ENCODE measurements at places on chromosomes 7 and 10. TPM values are rescaled to one million over a fixed set of nuclear protein-coding genes. Genes with fewer than 3 reads are reported as not detected.

- DNase-seq, result no peak
These were observed 174.8 kb upstream of the GPR26 start for GRCh38 chr10:123491364-123491763.

DNA sequence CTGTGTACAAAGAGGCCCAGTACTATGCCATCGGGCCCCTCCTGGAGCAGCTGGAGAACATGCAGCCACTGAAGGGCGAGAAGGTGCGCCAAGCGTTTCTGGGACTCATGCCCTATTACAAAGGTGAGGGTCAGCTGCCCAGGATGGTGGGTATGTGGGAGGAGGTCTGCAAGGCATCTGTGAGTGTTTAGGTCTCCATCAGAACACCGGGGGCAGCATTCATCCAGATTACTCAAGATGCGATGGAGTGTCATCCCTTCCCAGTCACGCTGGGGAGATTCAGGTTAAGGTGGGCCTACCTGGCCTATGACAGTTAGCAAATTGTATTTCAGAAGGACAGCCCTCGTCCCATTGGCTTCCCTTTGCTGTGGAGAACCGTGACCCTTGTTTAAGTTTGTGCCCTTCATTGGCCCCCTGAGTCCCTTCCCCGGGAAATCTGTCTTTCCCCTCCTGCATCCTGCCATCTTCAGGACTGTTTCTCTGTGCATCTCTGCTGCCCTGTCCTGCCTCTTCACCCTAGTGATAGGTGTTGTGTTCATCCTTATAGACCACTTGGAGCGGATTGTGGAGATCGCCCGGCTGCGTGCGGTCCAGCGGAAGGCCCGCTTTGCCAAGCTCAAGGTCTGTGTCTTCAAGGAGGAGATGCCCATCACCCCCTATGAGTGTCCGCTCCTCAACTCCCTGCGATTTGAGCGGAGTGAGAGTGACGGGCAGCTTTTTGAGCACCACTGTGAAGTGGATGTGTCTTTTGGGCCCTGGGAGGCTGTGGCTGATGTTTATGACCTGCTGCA lies 9.8 kb downstream of the KCTD7 start:
- no peak for DNase-seq

Gene GDF10
- total RNA-seq, result 0.56 TPM

- no peak for DNase-seq
These were observed 2.4 kb upstream of the VDAC2 start for GRCh38 chr10:75208181-75208580.

DNA sequence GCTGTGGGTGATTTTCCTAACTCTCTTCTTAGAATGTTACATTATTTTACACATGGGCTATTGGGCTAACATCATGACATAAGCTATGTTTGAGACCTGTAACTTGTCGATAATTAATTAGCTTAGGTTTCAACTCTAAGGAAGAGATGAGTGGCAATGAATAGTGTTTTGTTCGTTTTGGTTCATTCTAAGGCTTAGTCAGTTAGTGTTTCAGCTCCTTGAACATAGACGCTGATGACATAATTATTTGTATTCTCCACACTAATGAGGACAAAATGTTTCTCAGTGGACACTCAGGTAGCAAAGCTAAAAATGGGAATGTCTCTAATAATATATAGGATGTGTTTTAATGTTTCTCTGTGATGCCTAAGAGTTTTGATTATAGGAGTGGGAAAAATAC lies 401.9 kb downstream of the GATA3 start:
- no peak for DNase-seq

GRCh38 chr10:51397695-51398094 lies 301.7 kb downstream of the CSTF2T start:
- DNase-seq, result no peak

DNA sequence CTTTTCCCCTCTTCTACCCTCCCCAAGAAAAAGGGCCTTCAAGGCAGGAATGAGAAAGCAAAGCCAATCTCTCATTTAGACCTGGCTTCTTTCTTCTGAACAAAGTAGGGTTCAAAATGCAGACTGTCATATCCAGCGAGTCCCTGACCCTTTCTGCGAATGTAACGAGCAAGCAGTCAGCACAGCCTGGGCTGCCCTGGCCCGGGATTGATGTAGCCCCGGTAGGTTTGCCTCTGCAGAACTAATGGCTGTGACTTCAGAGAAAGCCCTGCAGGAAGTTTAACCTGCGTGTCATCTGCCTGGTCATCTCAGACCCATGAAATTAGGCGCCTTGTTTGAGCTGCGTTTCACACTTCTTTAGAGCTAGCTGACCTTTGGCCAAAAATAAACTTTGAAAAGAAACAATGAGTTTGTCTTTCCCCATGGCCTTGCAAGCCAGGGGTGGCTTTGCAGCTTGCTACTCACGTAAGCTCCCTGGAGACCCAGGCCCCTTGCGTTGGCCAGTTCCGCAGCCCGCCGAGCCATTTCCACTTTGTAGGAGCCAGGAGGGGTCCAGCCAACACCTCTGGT lies 36.4 kb downstream of the HABP2 start:
- no peak for DNase-seq
